ENCODE measurements at places on chromosomes 11 and 22.
A peak's percentile ranks its signal among the peaks of the same experiment; 100 is the strongest.

- DNase-seq, result no peak
These were observed 62.1 kb downstream of the TCF20 start for GRCh38 chr22:42208362-42208761.

- peak; percentile 70 for DNase-seq
These were observed 4.7 kb downstream of the KLHL35 start for GRCh38 chr11:75428281-75428724.

DNA sequence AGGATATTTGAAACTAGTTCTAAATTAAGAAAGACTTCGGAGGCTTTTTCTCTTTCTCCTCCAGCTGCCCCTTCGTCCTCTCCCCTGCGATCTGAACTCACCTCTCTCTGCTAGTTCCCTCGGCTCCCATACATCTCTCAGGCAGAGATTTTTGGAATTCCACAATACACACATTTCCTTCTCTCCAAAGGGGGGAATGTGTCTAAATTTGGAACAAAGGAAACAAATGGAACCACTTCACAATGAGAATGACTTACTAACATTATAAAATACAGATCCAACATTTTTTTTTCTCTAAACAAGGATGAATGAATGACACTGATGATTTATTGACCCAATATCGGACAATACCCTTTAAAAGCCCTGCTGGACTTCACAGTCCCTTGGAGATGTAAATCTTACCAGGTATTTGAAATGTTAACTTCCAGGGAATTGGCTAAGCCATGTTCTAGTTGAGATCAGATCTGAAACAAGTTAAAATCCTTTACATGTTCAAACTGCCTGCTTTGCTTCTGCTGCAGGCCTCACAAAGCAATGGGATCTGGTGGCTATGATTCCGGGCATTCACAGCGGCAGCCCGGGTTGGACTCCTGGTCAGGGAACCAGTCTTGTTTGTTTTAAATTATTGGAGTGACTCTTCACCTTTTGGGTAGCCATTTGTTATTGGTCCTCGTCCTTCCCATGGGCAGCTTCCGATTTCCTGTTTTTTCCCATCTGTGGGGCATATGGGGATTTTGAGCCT lies 20.5 kb upstream of the GSTP1 start:
- no peak for DNase-seq

DNA sequence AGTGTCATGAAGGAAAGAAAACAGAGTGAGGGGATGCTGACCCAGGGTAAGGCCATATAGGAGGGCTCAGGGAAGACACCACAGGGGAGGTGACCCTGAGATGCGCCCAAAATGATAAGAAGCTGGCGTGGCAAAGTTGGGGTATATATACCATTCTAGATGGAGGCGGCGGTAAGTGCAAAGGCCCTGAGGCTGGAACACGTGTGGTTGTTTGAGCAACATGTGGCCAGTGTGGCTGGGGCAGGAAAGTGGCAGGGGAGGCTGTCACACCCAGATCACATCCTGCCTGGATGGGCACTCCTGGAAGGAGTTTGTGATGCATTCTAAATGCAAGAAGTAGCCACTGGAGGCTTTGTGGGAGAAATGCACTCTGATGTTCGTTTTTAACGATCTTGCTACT lies 70.2 kb downstream of the CYTH4 start:
- DNase-seq, result no peak

DNA sequence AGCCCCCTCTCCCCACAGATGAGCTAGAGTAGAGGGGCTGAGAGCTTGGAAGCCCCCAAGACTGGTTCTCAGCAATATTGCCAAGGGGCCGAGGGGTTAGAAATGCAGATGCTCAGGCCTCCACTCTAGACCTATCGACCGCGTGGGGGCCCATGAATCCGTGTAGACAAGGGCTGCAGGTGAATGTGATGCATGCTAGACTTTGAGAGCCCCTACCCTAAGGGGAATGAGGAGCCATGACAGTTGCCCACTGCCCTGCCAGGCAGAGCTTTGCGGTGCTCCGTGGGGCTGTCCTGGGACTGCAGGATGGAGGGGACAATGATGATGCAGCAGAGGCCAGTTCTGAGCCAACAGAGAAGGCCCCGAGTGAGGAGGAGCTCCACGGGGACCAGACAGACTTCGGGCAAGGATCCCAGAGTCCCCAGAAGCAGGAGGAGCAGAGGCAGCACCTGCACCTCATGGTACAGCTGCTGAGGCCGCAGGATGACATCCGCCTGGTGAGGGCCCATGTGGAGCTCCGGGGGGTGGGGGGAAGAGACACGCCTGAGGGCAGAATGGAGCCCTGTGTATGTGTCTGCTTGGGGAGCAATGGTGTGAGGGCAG lies 1.3 kb downstream of the SSH3 start:
- DNase-seq, result no peak

DNA sequence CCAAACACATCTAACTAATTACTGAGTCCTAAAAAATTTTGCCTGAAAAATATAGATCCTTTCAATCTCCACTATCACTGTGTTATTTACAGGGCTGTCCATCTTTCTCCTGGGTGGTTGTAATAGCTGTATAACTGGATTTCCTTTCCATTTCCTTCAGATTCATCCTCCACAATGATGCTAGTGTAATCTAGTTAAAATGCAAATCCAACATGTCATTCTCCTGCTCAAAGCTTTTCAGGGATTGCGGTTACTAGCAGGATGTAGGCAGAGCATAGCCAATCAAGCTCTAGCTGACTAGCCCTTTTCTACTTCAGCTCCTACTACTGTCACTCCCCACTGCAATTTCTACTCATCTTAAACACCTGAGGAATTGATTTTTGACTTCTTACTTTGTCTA lies 283.0 kb downstream of the RAB38 start:
- no peak for DNase-seq

- no peak for DNase-seq
These were observed 43.4 kb upstream of the TMPRSS4 start for GRCh38 chr11:118033443-118033842.

- DNase-seq, result no peak
These were observed 29.8 kb downstream of the MTMR3 start for GRCh38 chr22:29912605-29913398.

- peak; percentile 19 for DNase-seq
These were observed 569 bp downstream of the FAM76B start for GRCh38 chr11:95788921-95789505.

DNA sequence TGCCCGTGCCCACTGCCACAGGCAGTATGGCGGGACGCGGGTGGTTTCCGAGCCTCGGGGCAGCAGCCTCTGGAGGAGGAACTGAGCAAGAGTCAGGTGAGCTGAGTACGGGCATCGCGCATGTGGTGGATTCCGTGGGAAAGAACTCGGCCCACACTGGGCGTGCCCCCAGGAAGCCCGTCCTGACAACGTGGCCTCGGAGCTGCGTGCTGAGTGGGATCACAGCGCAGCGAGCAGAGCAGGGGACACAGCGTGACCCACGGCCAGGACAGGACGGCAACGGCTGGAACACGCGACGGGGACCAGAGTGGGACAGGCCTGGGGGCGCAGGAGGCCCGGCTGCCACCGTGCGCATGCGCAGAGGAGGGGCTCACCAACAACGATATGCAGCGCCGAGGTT lies 36.8 kb downstream of the CERK start:
- DNase-seq, result no peak

- DNase-seq, result no peak
These were observed 10.5 kb upstream of the TMEM121B start for GRCh38 chr22:17131686-17132085.

- DNase-seq, result no peak
These were observed 14.0 kb downstream of the ZDHHC24 start for GRCh38 chr11:66531841-66532240.

DNA sequence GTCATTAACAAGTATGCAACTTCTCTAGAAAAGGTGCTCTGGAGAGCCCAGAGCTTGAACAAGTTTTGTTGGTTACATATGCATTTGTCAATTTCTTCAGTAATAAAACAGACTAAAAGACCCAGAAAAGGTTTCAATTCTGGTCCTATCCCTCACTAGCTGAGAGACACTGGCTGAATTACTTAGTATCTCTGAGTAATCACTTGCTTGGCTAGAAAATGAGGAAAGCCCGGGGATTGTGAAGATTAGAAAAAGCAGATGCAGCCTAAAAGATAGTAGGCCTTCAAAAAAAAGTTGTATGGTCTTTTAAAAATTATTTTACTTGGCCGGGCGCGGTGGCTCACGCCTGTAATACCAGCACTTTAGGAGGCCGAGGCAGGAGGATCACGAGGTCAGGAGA lies 41.2 kb downstream of the MAPK1 start:
- DNase-seq, result no peak

GRCh38 chr11:113349528-113349927 lies 35.1 kb downstream of the TTC12 start:
- no peak for DNase-seq

DNA sequence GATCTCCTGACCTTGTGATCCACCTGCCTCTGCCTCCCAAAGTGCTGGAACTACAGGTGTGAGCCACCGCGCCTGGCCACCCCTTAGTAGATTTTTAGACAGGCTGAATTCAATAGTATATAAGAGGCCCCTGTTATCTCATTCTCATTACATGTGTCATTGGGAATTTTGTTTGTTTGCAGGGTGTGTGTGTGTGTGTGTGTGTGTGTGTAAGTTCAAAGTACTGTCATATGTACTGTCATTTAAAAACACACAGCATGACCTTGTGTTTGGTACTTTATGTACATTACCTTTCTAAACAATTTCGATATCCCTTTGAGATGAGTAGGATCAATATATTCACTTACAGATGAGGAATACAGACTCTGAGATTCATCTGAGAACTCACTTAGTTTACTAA lies 118.7 kb upstream of the TTC12 start:
- no peak for DNase-seq

GRCh38 chr11:76284161-76284560 lies 77.9 kb upstream of the WNT11 start:
- no peak for DNase-seq

- no peak for DNase-seq
These were observed 9.4 kb downstream of the CCDC188 start for GRCh38 chr22:20141186-20142077.

DNA sequence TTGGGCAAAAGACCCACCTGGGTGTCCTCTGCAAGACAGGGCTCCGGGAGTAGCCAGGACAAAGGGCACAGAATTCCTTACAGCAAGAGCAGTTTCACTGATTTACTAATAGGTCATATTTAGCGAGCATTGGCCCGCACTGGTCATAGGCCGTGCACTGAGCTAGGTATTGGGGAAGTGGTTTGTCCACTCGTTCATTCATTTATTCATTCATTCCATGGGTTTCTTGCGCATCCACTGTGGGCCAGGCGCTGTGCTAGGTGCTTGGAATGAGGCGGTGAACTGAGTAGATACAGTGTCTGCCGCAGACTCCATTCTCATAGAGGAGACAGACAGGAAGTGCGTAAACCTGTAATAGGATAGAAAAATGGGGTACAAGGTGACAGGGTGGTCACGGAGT lies 13.2 kb upstream of the LINC01488 start:
- DNase-seq, result no peak

DNA sequence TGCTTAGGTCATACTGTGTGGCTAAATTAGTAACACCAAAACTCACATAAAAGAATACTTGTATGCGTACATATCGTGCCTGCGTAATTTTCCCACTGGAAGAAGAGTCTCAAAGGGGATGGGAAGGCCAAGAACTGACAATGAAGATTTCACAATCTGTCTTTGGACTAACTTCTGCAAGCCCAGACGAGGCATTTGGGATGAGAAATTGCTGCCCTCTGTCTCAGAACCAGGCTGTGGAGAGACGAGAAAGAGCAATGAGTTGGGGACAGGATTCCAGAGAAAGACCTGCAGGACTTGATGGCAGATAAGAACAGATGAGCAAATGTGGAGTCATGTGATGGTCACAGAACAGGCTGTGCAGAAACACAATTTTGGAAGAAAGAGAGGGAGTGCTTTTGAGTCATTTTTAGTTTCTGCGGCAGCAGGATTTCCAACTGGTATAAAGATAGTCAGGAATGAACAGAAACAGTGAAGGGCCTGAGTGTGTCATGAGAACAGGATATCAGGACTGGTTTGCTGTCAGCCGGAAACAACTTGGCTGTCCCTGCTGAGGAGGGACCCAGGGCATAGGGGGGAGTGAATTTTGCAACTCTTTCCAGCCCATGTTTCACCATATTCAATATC lies 82.7 kb upstream of the CTSC start:
- no peak for DNase-seq

DNA sequence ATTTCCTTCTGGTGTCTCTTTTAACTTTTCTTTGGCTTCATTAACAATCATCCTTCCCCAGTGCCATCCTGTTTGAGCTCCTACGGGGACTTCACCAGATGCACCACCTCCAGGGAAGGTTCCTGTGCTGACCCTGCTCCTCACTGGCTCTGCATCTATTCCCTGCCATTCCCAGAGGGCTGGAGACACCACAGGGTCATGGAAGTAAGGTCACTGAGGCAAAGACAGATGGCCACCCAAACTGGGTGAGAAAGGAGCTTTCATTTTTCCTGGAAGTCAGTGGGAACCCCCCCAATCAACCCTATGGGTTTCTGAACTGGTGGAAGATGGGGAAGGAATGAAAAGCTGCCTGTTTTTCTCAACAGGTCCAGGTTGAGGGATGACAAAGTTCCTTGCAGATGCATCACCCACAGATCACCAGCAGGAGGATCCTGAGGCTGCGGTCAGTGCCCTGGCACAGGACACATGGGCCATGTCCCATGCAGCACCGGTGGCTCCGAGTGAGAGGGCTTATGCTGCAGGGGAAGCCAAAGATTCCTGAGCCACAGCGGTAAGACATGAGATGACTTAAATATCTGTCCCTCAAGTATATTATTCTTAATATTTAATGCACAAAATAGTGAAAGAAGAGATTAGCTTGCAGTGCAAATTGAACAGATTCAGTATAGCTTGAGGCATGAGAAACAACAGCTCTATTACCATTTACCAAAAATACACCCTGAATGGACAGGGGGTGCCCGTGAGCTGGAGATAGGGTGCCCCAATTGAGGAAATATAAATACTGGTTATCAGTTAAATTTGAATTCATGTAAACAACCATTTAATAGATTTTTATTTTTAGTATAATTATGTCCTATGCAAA lies 73.0 kb upstream of the VPREB1 start:
- DNase-seq, result no peak

- no peak for DNase-seq
These were observed 48.2 kb downstream of the UBASH3B start for GRCh38 chr11:122703541-122704272.

GRCh38 chr11:78800756-78801155 lies 226.1 kb upstream of the NARS2 start:
- no peak for DNase-seq

DNA sequence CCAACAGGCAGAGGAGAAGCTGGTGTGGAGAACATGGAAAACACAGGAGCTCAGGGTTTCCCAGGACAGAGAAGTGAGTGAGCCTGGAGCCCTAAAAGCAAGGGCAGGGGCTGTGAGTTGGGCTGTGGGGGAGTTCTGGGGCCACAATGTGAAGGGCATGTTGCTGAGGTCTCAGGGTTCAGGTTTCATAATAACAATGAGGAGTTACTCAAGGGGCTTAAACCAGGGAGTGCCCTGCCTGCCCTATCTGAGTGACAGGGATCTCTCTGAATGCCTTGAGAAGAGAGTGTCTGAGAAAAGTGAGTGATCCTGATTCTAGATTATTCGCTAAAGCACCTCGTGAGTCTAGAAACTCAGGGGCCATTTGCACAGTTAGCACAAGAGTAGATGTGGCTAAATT lies 129.6 kb downstream of the VPREB1 start:
- no peak for DNase-seq

DNA sequence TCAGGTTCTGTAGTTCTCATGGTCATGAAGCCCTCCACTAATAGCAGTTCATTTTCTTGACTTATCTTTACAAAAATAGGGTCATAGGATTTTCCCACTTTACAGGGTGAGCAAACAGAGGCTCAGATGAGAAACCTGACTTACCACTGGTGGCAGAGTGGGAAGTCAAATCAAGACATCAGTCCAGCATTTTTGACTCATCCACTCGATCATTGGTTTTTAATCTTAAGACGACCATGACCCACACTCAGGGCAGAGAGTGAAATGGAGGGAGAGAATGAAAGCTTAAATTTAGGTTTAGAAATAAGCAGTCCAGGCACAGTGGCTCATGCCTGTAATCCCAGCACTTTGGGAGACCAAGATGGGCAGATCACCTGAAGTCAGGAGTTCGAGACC lies 42.1 kb downstream of the RTL6 start:
- DNase-seq, result no peak

All from activated CD4-positive, alpha-beta T cell treated with anti-CD3 and anti-CD28 coated beads, Interleukin-2, amount 50 U/mL, for 24 hours (primary cell).